ENCODE measurements at places on chromosomes 7 and 10. TPM values are rescaled to one million over a fixed set of nuclear protein-coding genes. Genes with fewer than 3 reads are reported as not detected.

The GPER1 gene
- 1.5 TPM for total RNA-seq

The KCNH2 gene
- 0.58 TPM for total RNA-seq

DNA sequence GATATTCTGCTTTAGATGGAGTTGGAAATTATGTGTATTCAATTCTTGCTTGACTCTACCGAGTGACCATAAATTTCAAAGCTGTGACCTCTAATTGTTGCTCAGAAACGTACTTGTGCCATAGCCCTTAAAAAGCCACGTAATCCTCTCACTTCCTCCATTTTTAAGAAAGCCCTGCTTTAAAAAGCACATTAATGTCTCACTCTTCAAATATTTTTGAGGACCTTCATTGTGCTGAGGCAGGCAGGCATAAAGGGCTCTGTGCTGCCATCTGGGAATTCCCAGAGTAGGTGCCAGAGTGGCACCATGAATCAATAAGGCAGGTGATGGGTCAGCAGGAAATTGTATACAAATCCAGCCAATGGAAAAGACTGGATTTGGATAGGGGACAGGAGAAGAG, 97.7 kb upstream of the FAM204A start:
- DNase-seq, result no peak

- peak; percentile 23 for DNase-seq
Observed at GRCh38 chr10:56178210-56178609, 182.8 kb downstream of the ZWINT start.

DNA sequence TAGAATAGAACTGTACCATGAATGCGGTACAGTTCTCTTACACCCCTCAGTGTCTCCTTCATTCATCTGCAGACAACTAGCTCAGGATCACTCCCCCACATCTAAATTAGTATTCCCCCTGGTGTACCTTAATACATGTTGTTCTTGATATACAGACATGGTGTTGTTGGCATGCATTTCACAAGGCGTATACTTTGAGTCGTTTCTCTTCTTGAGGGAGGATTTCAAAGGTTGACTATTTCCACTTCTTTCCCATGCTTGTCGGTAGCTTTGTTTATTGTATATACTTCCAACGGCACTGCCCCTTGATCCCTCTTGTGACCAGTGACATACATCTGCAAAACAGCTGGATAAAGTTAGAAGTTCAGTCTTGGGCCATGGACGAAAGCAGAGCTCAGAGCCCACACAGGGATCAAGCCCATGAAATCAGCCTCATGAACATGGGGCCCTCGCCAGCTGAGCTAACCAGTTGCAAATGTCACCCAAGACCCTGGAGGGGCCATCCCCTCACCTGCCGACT, 8.6 kb downstream of the CPA4 start:
- no peak for DNase-seq

GRCh38 chr10:60883187-60883586, 60.8 kb downstream of the RHOBTB1 start:
- DNase-seq, result peak; percentile 30

- peak; percentile 85 for DNase-seq
Observed at GRCh38 chr7:129829737-129830631, 122.8 kb downstream of the UBE2H start.

Measured in H4 (cell line).